Tibial nerve (tissue), 4 donors: ENCODE measurements at places on chromosomes 7 and 10. TPM values are rescaled to one million over a fixed set of nuclear protein-coding genes. Genes with fewer than 3 reads are reported as not detected.

- no peak for DNase-seq
Measured at GRCh38 chr7:77426521-77427051, 10.4 kb upstream of the GSAP start.

DNA sequence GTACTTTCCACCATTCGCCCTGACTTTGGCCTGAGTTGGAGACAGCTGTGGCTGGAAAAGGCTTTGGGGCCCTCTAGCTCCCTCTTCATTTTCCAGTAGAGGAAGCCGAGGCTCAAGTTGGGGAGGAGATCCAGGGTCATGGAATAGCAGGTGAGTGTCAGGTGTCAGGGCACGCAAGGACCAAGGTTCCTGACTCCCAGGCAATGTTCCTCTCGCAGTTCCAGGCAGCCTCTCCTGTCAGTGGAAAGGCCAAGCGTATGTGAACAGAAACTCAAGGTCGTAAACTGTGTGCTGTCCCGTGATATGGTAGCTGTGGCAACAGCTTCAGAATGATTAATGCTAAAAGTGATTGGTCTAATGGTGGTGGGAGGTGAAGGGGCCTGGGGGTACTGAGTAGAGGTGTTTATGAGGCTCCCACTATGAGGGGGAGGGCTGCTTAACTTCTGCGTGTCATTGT, 13.2 kb downstream of the ADAMTS14 start:
- DNase-seq, result no peak

- no peak for DNase-seq
Measured at GRCh38 chr7:133796782-133797745, 330.1 kb upstream of the LRGUK start.

DNA sequence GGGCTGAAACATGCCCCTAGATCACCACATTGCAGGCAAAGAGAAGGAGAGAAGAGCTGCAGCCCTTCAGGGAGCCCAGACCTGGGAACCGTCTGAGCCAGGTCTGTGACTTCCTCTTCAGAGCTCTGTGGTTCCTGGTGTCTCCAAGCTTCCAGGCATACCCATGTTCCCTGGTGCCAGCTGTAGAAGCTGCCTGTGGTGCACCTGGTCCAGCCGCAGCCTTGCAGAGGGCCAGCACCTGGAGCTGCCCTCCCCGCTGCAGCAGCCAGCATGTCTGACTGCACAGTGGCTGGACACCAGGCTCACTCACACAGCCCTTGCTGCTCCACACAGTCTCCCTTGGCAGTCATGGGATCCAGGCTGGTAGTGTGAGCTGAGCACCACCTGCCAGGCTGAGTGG, 33.6 kb downstream of the C7orf25 start:
- no peak for DNase-seq

GRCh38 chr10:112532189-112532588, 85.2 kb downstream of the VTI1A start:
- no peak for DNase-seq

- DNase-seq, result no peak
Measured at GRCh38 chr7:90262438-90262837, 17.5 kb downstream of the CFAP69 start.

DNA sequence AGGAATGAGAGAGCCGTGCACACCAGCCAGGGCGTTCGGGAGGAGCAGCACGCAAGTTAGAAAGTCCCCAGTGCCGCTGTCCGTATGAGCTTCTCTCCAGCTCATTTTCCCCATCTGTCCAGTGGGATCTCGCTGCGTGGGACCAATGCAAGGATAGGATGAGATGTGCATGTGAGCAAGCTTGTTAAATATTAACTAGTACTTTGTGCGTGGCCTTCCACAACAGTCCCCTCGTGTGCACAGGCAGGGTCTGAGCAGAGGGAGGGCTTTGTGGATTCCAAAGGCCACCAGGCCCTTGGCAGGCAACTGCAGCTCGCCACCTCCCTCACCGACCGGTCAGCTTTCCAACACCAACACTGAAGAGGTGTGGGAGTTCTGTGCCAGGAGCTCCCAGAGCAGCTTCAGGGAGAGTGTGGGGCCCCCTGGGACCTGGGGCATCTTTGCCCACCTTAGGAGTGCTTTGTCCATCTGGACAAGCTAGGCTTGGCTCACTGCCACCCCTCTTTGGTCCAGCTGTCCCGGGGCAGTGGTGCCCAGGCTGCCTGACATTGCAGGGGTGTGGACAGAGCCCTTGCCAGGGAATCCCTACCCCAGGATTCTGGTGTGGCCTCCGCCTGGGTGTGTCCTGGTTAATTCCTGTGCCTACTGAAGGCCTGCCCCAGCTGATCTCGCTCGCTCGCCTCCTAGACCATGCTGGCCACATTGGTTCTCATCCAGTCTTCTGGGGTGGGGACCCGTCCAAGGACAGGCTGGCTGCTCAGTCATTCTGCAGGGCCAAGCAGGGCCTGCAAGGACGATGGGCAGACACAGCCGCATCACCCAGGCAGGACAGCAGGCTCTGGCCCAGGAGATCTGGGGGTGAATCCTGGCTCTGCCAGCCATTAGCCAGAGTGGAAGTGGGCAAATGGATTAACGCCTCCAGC, 5.3 kb downstream of the FAM20C start:
- no peak for DNase-seq

GRCh38 chr7:134820778-134821177, 41.3 kb downstream of the CALD1 start:
- DNase-seq, result no peak

DNA sequence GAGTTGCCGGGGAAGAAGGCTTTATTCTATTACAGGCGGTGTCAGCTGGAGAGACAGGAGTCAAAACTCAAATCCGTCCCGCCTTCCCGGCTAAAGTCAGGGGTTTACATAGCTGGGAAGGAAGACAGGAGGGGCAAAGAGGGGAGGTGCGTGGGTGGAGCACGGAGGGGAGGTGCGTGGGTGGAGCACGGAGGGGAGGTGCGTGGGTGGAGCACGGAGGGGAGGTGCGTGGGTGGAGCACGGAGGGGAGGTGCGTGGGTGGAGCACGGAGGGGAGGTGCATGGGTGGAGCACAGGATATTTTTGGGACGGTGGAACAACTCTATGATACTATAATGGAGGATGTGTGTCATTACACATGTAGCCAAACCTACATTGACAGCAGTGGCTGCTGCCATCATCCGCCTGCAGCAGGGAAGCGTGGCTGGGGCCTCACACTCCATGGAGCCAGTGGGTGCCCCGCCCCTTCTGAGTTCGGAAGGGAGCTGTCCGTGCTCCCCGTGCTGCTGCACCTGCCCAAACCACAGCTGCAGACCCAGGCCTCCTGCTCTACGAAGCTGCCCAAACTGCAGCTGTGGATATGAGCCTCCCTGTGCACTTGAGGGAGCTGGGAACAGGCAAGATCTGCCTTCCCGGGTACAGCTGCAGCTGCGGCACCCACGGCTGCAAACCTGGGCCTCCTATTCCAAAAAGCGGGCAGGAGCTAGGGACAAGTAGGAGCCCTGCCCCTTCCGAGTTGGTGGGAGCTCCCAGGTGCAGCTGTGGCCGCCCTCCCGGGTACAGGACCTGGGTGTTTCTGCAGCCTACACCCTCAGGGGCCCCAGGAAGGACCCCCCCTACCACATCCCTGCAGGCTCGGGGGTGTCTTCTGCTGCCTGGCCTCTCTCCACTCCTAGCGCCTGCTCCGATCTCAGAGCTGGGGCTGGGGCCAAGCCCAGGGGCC, 119.4 kb downstream of the DYNC2I1 start:
- no peak for DNase-seq

- no peak for DNase-seq
Measured at GRCh38 chr10:67943917-67944316, 59.5 kb downstream of the SIRT1 start.

DNA sequence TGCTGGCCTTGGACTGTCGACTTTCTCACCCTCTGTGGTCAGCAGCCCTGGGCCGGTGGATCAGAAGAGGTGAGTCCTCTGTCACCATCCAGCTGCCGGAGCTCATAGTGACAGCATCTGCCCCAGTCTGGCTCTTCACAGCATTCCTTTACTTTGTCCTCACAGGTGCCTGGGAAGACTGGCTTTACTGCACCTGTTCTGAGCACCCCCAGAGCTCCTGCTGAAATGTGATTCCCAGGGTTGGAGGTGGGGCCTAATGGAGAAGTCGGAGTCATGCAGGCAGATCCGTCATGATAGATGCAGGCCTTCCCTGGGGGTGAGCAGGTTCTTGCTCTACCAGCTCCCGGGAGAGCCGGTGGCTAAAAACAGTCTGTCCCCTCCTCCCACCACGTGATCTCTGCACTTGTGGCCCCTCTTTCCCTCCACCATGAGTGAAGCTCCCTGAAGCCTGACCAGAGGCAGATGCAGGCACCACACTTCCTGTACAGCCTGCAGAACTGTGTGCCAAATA, 171.5 kb downstream of the ZMYND11 start:
- no peak for DNase-seq

- no peak for DNase-seq
Measured at GRCh38 chr10:69051303-69051702, 36.6 kb upstream of the SRGN start.

GRCh38 chr7:88226886-88227516, 7.2 kb upstream of the SRI start:
- DNase-seq, result no peak

DNA sequence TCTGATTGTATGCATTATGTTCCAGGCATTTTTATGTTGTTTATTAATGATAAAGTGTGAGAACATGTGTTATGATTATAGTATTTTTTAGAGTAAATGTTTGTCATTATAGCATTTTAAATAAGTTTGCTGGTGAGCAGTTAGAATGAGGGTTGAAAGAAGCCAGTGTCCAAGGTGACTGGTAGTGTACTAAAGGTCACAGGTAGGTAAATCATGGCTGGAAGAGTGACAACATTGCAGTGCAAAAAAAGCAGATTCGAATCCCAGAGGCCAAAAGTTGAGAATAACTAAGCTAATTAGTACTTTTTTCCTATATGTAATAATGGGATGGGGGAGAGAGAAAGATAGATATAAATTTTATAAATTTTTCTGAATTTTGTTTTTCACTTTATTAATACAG, 44.0 kb downstream of the RSBN1L start:
- no peak for DNase-seq

- DNase-seq, result no peak
Measured at GRCh38 chr7:121876656-121877500, 3.9 kb downstream of the PTPRZ1 start.

- no peak for DNase-seq
Measured at GRCh38 chr10:128318913-128319312, 192.7 kb upstream of the MKI67 start.

GRCh38 chr10:29176845-29177832, 111.7 kb upstream of the LYZL1 start:
- no peak for DNase-seq

DNA sequence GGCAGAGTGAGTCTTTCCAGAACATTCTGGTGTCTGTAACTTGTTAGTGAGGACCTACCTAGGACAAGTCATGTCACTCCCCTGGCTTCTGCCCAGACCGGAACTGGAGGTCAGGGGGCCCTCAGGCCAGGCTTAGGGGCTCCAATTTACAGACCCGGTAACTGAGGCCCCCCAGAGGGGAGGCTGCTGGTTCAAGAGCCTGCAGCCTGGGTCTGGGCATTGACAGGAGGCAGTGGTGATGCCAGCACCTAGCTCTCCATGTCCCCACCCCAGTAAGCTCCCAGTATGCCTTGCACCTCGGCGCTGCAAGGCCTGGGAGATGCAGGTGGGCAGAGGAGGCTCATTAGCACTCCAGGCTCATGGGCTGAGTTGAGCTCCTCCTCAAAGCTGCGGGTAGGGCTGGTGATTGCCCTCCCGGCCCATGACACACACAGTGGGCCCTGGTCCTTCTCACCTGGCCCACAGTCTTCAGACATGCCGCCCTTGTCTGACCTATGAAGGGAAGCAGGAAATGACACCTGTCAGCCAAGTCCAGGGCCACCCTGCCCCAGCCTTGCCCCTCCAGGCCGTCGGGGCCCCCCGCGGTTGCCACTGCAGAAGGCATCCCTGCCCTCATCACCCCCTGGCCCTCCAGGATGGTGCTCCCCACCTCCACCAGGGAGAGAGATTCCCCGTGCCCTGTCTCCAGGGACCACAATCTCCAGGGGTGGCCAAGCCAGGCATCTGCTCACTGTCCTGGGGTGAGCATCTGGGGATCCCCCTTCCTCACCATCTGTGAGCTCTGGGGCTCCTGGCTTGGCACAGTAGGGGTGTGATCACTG, 88.3 kb upstream of the TMEM248 start:
- no peak for DNase-seq

- DNase-seq, result no peak
Measured at GRCh38 chr7:46880508-46881196, 701.3 kb downstream of the TNS3 start.

DNA sequence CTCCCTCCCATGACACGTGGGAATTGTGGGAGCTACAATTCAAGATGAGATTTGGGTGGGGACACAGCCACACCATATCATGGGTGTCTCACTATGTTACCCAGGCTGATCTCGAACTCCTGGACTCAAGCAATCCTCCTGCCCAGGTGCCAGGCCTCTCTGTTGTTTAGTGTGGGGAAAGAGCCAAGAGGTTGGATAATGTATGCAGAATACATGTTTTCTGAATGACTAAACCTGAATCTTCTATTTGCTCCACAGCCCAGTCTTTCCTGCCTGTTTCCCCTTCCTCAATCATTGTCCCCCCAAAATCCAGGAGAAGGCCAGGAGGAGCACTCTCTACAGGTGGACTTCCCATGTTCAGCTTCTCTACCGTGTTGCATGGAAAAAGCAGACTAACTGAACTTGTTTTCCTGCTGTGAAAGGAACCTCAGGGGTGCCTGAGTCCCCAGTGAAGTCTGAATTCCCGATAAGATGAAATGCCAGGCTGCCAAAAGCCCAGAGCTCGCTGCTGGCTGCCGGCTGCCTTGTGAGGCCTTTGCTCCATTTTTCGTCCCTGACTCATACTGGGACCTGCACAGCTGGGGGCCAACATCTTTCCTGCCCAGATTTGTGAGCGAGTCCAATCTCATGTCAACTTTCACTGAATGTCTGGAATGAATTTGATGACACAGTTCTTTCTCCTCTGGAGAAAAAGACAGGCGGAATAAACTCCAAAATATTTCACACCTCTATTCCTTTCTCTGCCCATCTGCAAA, 588.0 kb downstream of the CALN1 start:
- DNase-seq, result no peak

DNA sequence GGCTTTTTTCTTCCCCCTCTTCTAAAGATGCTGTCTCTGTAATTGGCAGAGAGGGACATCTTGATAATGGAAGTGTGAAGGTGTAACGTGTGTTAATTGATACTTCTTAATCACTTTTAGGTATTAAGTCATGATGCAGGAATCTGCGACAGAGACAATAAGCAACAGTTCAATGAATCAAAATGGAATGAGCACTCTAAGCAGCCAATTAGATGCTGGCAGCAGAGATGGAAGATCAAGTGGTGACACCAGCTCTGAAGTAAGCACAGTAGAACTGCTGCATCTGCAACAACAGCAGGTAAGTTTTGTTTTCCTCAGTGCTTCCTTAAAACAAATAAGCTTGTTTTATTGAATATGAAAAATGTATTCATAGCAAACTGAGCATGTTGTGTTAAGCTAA, 11.8 kb downstream of the FOXP2 start:
- no peak for DNase-seq

- DNase-seq, result no peak
Measured at GRCh38 chr7:81079746-81080145, 160.9 kb upstream of the SEMA3C start.

GRCh38 chr7:82050792-82051191, 280.9 kb upstream of the HGF start:
- no peak for DNase-seq

- DNase-seq, result no peak
Measured at GRCh38 chr10:64286533-64286932, 765.3 kb downstream of the REEP3 start.

HACD1 gene
- total RNA-seq, result 6.1 TPM

VWA2 gene
- total RNA-seq, result 1.6 TPM

AQP1 gene
- 352 TPM for total RNA-seq

CLCN1 gene
- total RNA-seq, result not detected

CDHR1 gene
- total RNA-seq, result 0.30 TPM

VIPR2 gene
- 3.6 TPM for total RNA-seq

SPDYE2 gene
- total RNA-seq, result not detected

SFTPA1 gene
- not detected for total RNA-seq

DCLRE1A gene
- 4.6 TPM for total RNA-seq

ARHGEF5 gene
- 9.8 TPM for total RNA-seq

AASS gene
- total RNA-seq, result 192 TPM
